ENCODE measurements at places on chromosomes 2 and 18.

DNA sequence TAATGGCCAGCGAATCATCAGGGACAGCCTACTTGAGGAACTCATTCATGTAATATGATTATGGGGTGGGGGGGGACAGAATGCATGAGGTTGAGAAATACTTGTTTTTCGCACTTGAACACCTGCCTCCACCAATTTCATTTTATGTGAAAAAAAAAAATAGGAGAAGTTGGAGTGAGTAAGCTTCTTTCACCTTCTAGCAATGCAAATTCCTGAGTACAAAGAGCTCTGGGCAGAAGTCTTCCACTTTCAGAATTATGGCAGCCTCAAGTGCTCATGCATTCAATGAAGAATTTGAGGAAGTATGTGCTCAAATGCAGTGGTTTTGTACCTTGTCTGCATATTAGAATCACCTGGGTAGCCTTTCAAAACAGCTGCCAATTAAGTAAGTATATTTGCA is 40.1 kb upstream of the GPD2 start:
- no peak for DNase-seq

DNA sequence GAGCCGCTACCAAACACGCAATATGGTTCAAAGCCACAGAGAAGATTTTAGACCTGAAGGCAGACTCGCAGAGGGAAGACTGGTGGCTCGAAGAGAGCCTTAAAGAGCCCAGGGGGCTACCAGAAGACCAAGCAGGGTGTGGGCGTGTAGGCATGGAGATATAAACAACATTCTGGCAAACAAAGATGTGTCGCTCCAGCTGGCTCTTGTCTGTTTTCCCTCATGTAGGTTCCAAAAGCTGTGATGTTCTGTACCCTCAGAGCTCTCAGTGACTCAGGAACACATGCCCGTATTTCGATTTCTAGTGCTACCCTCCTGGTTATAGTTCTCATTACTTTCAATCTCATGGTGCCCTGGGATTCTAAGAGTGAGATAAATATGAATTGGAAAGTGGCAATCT is 44.5 kb downstream of the DOCK10 start:
- DNase-seq, result no peak

DNA sequence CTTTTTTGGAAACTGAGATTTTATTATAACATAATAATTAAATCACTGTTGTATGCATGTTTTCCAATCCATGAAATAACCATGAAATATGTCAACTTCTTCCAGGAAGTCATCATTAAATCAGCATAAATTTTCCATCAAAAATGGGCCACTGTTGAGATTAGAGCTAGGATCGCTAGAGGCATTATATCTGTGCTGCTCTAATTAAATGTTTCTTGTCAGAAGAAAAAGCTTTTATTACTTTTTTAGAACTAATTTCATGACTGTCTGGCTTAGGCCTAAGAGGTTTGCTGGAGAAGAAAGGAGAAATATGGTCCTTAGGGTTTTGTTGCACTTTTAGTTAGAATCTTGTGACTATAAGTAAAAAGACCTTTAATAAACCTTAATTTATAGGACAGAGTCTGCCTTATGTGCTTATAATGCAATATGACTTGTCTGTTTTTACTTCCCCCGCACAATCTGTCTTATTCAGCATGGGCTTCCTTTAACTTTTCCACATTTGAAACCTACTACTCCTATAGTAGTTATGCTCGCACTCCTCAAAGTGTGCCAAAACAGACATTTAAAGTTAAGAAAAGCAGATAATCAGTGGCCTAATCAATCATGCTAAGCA is 363.4 kb upstream of the GCFC2 start:
- DNase-seq, result no peak

- DNase-seq, result no peak
Observed at GRCh38 chr2:139925903-139926302, 1145.7 kb upstream of the NXPH2 start.

GRCh38 chr2:163667064-163667887 is 68.5 kb downstream of the FIGN start:
- DNase-seq, result no peak

DNA sequence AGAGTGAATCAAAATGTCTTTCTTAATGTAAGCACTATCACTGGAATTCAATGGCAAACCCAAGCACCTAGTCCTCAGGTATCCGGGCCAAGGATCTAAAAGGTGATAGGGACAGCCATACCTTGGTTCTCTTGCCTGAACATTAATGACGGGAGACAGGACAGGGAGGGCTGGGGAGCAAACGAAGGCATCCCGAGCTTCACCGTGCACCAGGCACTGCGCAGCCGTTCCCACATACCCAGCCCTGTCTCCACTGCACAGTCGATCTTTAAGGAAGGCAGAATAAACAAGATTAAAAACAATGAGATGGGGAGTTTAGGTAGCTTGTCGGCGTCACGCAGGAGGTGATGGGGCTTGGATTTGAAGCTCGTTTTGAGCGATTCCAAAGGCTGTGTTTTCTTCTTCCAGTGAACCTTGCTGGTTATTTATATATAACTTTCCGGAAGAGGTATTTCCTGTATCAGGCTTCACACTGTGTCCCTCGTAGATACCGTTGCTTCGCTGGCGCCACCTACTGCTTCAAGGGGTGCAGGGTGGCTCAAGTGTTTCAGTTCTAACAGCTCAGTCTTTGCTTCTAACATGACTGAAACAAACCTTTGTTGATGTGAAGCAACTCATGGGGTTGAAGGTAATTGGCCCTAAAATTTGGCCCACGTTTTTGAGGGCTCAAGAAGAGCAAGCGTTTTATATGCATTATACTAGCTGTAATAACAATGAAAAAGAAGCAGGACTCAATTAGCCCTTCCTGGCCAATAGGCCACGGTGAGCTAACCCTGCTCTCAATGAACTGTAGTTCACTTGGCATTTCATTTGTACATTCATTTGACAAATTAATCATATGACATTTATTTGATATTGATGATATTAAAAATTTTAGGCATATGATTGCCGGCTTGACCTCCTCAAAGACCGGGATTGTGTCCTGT is 77.4 kb downstream of the DCDC2C start:
- no peak for DNase-seq

DNA sequence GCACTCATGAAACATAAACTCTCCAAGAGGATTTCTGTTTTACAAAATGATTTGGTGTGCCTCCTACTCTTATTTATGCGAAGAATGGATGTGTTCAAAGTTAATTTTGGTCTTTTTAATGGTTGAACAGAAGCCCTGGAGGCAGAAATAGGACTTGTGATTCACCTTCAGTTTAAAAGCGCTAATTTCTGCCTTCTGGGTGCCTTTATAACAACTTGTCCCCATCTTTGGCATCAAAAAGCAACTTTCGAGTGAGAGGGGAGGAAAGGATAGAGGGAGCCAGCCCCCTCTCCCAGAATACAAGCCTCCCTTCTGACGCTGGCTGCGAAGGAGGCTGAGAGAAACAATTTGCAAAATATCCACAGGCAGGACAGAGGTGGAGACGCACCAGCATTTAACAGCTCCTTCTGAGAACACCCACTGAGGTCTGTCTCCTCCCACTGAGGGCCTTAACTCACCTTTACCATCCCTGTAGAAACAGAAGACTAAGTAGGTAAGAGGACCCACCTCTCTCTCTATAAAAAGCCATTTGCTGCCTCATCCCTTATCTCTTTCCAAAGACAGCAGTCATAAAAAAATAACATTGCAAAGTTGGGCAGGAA is 24.3 kb upstream of the BCL11A start:
- DNase-seq, result no peak

GRCh38 chr2:138453815-138454214 is 47.8 kb upstream of the SPOPL start:
- DNase-seq, result no peak

GRCh38 chr2:212195626-212196025 is 343.0 kb downstream of the ERBB4 start:
- DNase-seq, result no peak

GRCh38 chr18:79867666-79868065 is 69.9 kb downstream of the KCNG2 start:
- DNase-seq, result no peak

GRCh38 chr2:68775272-68775842 is 40.7 kb downstream of the ARHGAP25 start:
- no peak for DNase-seq

DNA sequence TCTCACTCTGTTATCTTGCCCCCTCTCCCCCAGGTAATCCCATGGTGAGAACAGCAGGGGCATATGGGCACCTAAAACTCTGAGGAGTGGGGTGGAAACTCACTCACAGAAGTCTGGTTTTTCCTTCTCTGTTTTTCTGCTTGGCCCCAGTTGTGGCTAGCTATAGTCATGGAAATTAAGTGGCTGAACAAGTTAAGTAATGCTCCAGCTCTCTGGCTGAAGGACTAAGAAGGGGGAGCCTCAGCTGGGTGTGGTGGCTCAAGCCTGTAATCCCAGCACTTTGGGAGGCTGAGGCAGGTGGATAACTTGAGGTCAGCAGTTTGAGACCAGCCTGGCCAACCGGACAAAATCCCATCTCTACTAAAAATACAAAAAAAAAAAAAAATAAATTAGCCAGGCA is 261.0 kb downstream of the TPGS2 start:
- DNase-seq, result no peak
